GF-D8 (cell line): ENCODE measurements at places on chromosomes 7 and 10.

GRCh38 chr10:78339251-78339650 is 305.6 kb downstream of the RPS24 start:
- no peak for DNase-seq

DNA sequence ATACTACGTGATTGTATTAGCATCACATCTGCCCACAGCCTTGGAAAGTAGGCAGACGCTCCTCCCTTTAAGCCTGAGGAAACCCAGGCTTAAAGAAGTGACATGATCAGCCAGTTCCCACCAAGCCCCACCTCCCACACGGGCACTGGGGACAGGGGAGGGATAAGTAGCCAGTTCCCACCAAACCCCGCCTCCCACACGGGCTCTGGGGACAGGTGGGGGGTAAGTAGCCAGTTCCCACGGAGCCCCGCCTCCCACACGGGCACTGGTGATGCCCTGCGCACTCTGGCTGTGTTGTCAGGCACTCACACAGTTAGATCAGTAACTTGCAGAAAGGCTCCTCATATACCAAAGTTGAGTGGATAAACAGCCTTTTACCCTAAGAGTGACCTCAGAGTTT is 606.8 kb downstream of the PTPRN2 start:
- DNase-seq, result no peak

GRCh38 chr10:21497177-21497807 is 28.2 kb downstream of the SKIDA1 start:
- no peak for DNase-seq

DNA sequence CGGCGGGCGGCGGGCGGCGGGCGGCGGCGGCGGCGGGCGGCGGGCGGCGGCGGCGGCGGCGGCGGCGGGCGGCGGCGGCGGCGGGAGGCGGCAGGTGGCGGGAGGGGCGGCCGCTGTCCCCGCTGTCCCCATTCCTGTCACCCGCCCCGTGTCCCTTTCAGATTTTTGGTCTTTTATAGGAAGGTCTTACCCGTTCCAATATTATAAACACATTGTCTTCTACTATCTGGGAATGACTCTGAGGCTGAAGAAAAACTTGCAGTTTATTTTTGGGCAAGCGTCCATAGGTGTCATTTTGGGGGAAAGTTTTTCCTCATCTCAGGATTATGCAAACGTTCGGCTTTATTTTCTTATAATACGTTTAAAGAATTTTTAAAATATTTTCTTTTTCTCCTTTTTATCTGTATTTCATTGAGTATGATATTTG is 578 bp downstream of the ZNF713 start:
- no peak for DNase-seq

DNA sequence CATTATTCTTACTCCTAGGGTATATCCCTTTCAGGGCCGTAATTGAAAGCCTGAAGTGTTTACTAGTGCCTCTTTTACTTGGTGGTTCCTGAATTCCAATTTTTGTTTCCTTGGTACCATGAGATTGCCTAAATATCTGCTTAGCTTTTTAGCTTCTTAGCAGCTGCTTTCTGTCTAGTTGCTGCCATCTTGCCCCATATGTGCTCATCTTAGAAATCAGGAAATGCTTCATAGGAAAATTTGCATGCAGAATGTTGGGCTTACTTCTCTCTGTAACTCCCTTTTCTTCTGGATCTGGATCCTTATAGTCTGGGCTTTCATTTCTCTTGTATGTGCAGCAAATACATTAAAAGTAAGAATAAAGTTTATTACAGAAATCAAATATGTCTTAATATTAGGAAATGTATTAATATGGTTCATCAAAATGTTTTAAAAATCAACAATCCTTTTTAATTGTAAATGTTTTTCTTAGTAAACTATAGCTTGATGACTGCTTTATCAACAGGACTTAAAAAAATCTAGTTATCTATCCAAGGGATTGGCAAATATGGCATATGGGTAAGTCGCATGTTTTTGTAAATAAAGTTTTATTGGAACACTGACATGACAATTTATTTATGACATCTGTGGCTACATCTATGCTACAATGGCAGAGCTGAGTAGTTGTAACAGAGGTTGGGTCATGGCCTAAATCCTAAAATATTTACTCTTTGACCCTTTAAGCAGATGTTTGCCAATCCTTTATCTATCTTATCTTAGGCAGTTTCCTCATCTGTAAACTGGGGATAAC is 73.5 kb upstream of the CDK6 start:
- DNase-seq, result no peak

- DNase-seq, result no peak
These were observed 8.1 kb downstream of the HERC4 start for GRCh38 chr10:68067029-68067428.

DNA sequence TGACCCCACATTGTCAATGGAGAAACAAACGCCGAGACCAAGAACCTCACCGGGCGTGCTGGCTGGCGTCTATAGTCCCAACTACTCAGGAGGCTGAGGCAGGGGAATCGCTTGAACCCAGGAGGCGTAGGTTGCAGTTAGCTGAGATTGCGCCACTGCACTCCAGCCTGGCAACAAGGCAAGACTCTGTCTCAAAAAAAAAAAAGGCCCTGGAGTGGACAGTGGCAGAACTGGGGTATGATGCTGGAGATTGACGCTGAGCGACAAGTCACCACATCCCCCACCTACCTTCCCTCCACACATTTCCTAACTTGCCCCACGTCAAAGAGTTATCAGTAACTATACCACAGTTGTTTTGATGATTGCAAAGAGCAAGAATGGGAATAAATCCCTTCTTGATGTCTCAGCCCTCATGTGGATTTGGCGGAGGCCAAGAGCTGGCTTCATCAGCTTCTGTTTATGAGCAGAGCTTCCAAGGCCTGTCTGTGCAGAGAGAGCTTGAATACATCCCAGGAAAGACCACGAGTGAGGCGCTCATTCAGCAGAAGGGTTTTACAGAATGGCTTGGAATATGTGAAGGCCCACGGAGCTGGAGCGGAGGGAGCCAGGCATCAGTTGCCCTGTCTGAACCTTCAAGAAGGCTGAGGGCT is 28.0 kb upstream of the TNS3 start:
- DNase-seq, result no peak

DNA sequence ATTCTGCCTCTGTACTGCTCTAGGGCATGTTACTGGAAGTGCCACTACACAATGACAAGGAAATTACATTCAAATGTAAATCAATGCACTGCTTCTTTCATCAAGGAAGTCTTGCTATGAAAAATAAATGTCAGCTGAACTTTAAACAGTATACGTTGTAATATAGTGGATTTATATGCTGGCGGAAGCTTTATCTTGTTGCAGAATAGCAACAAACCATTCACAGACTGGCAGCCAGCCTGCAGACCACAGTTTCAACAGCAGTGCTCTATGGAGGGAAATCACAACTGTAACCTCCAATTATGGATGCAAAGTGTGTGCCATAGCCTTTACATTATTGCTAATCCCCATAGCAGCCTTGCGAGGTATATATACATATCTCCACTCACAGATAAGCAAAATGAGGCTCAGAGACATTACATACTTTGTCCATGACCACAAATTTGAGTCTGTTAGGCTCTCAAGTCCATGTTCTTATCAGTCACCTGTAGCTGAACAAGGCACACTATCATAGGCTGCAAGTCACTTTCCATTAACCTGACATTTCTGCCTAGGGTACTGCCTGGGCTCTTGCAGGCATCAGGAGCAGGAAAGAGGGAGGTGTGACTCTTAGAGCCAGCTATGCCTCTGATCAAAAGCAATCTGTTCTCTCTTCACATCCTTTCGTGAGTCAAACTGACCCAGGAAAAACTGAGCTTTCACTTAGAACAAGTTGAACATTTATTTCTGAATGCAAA is 22.6 kb downstream of the COL28A1 start:
- DNase-seq, result no peak

- DNase-seq, result no peak
These were observed 16.5 kb downstream of the PLXDC2 start for GRCh38 chr10:19832699-19833098.

DNA sequence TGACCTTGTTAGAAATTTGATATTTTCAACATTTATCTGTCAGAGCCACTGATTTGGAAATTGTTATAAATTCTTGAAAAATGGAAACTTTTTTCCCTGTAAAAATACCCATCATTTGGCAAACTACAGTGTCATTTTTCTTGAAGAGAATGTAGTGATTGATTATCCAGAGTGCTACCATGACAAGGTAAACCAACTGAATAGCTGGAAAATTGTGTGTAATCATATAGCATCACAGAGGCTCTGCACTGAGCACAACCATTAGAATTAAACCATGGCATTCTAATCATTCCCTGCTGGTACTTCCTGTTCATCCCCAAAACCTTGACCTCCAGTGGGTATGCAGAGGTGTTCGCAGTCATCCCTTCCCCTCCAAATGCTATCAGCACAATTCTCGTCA is 240.3 kb upstream of the LRGUK start:
- no peak for DNase-seq

- DNase-seq, result no peak
These were observed 87.6 kb upstream of the IL6 start for GRCh38 chr7:22639396-22639795.

- no peak for DNase-seq
These were observed 194.1 kb upstream of the SP8 start for GRCh38 chr7:20980668-20981264.

DNA sequence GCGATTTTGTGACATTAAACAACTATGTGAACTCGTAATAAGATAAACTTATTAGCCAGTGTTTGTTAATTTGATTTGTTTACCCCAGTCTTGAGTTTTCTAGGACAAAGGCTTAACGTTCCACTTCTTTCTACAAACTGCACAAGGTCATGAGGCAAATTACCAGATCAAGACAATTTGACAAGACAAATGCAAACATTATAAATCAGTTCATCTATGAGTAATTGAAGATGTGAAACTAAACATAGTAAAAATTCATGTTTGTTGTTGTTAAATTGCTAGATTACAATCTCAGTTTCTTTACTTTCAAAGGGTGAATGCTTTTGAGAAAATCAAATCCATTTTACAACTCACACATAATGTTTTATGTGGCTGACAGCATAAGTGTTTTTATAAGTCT is 13.4 kb upstream of the ZNF804B start:
- DNase-seq, result no peak

DNA sequence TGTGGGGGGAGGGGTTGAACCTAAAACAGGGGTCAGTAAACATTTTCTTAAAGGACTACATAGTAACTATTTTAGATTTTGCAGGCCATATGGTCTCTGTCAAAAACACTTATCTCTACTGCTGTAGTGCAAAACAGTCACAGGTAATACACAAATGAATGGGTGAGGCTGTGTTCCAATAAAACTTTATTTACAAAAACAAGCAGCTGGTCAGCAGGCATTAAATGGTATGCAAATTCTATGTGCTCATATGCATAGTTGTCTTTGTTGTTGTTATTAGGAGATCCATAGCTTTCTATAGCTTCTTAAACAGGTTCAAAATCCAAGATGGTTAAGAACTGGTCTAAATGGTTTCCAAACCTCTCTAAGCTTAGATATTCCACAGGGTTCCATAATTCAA is 302.6 kb downstream of the RNLS start:
- DNase-seq, result no peak

DNA sequence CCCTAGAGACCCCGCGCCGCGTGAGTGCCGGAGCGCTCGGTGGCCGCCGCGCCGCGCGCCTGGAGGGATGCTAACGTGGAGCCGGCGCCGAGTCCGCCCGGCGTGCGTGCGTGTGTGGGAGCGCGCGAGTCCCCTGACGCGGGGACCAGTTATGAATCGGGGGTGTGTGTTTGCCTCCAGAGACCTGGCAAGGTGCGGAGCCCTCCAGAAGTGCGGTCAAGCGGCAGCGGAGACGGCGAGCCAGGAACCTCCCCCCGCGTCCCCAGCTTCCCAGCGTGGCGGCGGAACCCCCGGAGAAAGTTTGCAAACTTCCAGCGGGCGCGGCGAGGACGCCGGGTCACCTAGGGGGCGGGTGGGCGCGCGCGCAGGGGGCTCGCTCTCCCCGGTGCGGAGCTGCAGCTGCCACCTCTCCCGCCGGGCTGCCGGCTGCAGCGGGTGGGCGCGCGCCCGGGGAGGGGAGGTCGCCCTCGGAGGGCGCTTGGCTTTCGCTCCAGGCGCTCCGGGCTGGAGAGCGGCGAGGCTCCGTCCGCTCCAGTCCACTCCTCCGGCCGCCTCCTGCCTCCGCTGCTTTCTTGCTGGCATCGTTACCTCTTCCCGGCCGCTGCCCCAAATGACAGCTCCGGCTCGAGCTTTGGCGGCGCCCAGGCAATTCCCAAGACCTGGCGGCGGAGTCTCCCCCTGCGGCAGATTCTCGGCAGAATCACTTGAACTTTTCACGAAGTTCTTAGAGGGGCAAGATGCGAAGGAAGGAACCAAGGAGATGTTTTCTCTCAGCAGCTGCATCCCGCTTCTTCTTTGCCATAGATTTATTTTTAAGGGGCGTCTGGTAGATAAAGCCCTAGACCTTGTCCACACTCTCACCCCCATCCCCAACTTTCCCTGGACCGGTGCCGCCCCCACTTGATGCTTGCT is 2.3 kb upstream of the CREB5 start:
- no peak for DNase-seq

DNA sequence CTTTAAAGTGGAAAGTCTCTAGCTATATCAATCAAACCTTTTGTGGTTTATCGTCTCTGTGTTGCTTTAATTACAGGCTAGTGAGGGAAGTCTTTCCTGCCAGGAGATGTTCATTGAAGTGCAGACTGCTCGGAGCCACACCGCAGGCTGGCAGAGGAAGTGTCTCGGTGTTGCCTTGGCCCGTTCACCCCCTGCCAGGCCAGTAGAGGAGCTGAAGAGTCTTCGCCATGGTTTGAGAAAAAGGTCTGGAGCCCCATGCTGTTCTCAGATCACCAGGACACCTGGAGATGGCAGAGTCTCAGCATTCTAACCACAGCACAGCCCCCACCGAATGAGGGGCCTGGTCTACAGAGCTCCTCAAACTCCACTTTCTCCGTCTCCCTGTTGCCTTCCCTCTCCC is 275.9 kb upstream of the PLPP4 start:
- no peak for DNase-seq
